ENCODE measurements at places on chromosomes 1 and 21. TPM values are rescaled to one million over a fixed set of nuclear protein-coding genes. Genes with fewer than 3 reads are reported as not detected.
A peak's percentile ranks its signal among the peaks of the same experiment; 100 is the strongest.

GRCh38 chr1:64861611-64862010 lies 104.7 kb downstream of the JAK1 start:
- no peak overlapping the region for H3K27ac ChIP-seq
- H3K4me3 ChIP-seq, result no peak overlapping the region
- no peaks in the 10 kb centered on the region for H3K27me3 ChIP-seq
- DNase-seq, result peak; percentile 15
- H3K36me3 ChIP-seq, result peaks cover 5% of the 10 kb centered on the region
- peaks cover 17% of the 10 kb centered on the region for H3K4me1 ChIP-seq

GRCh38 chr1:155940993-155941844 lies at the start of gene RXFP4:
TSS of gene RXFP4 (plus strand) at chr1:155941638. CDS start at chr1:155941710, 72 bp downstream.
- peak; percentile 51 for DNase-seq
- no peaks in the 10 kb centered on the region for H3K27me3 ChIP-seq
- peaks cover 29% of the 10 kb centered on the region for H3K4me1 ChIP-seq
- peaks cover under 1% of the 10 kb centered on the region for H3K36me3 ChIP-seq
- no peak within 1 kb of the TSS for H3K4me3 ChIP-seq

The ADORA1 gene
- 1.4 TPM for total RNA-seq

The NTRK1 gene
- 0.15 TPM for total RNA-seq

The TNNI3K gene
- not detected for total RNA-seq

The KLHDC8A gene
- total RNA-seq, result not detected
